ENCODE measurements at places on chromosomes 7 and 10. TPM values are rescaled to one million over a fixed set of nuclear protein-coding genes. Genes with fewer than 3 reads are reported as not detected.

DNA sequence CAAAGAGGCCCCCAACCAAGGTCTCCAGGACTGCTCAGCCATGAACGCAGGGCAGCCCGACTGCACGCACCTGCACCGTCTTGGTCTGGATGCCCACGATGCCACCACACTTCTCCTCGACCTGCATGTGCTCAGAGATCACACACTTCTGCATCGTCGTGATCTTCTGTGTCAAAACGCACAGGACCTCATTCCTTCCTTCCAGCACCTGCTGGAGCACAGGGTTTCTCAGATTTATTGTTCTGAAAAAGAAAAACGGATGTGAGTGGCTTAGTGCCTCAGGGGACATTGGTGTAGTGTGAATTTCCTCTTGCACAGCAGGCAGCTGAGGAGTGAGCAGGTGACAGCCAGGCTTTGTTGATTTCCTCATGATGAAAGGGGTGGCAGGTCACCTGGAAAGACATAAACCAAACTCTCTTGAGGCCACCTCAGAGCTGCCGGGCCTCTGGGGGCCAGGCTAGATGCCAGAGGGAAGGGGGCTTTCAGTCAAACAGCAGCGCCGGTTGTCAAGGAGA is 38.2 kb downstream of the GSDME start:
- DNase-seq = peak; percentile 35

ZCWPW1 gene
- polyA plus RNA-seq = 4.7 TPM

DNA sequence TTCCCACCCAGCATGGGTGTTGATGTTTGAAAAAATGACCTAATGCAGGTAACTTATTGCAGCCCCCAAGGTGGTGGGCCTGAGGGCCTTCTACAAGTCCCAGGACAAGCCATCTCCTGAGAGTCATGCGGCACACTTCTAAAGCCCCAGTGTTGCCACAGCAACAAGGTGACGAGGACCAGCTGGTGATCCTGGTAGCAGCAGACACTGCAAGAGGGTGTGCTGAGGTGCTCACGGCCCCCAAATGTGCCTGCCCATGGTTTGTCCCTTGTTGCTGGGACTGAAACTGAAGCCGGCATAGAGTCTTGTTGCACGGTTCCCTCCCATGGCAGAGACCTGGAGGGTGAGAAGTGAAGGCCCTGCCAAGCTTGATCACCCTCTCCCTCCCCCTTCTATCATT is 333.2 kb upstream of the MGMT start:
- DNase-seq = no peak

DNA sequence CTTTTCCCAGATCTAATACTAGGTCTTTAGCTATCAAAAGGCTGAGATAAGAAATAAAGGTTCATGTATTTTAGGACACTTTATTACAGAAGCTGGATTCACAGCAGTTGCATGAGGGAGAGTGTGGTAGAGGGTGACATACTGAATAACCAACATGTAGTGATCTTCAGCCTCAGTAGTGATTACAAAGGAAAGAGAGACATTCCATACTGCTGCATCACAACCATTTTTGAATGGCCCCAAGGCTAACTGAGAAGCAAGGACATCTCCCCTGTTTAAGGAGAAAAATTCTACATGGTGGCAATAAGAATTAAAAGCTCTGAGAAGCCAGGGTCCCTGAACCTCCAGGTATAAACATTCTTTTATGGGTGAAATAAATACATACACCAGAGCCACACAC is 35.3 kb downstream of the COG5 start:
- no peak for DNase-seq

CHST15 gene
- polyA plus RNA-seq = 17.9 TPM

DNA sequence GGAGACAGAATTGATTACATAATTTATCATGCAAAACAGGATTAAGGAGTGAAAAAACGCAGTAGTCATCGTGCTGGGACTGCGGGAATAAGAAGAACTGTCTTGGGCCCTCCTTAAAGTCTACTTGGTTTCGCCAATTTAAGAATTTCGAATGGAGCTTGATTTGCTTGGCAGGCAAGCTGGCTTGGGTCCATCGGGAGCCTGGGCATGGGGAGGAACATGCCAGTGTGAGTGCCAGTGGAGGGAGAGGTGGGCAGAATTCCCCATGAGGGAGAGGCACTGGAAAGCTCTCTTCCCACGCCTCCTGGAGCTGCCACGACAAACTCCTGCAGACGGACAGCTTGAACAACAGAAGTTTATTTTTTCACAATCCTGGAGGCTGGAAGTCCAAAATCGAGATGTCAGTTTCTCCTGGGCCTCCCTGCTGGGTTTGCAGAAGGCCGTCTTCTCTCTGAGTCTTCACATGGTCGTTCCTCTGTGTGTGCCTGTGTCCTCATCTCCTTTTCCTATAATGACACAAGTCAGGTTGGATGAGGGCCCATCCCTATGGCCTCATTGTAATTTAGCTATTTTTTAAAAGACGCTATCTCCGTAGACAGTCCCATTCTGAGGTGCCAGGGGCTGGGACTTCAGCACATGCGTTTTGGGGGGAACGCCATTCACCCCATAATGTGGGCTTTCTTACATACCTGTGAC is 528.7 kb upstream of the DPP6 start:
- DNase-seq = no peak

LIPN gene
- not detected for polyA plus RNA-seq

- no peak for DNase-seq
Measured at GRCh38 chr7:84202855-84203254, 8.3 kb upstream of the SEMA3A start.

DNA sequence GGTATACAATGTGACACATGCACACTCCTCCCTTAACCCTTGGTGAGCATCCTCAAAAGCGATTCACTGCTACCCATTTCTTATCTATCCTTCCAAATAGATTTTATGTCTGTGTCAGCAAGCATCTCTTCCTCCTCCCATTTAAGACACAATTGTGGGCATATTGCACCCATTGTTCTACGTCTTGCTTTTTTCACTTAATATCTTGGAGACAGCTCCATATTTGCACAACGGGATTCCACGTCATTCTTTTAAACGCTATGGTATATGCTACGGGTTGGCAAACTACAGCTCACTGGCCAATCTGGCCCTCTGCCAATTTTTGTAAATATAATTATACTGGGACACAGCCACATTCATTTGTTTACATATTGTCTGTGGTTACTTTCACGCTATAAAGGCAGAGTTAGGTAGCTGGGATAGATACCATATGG is 88.6 kb downstream of the RNF216 start:
- DNase-seq = no peak

MAT1A gene
- 1.0 TPM for polyA plus RNA-seq

RGR gene
- polyA plus RNA-seq = 0.23 TPM

CNPY1 gene
- polyA plus RNA-seq = not detected

PDE6C gene
- polyA plus RNA-seq = 0.69 TPM

DNA sequence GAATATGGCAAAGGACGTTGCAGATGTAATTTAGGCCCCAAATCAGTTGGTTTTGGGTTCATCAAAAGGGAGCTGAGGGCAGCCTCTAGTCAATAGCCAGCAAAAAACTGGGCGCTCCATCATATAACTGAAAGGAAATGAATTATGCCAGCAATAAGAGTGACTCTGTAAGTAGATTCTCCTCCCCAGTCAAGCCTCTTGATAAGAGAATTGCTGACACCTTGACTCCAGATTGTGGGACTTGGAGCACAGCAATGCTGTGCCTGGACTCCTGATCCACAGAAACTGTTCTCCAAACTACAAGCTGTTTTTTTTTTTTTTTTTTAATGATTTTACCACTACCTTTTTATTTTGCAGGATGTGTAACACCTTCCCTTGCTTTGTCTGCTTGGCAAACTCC is 25.5 kb downstream of the ZFAND4 start:
- DNase-seq = no peak

GRCh38 chr10:99769706-99770105 is 12.7 kb upstream of the ABCC2 start:
- no peak for DNase-seq

EVX1 gene
- not detected for polyA plus RNA-seq

GRCh38 chr7:23246555-23246954 is at the start of gene GPNMB:
TSS of gene GPNMB (plus strand) at chr7:23246775. CDS start at chr7:23246858, 83 bp downstream.
- no peak for DNase-seq

GRCh38 chr7:107687656-107688055 is 27.0 kb downstream of the SLC26A4 start:
- no peak for DNase-seq

GRCh38 chr10:11680496-11680895 is 61.7 kb upstream of the ECHDC3 start:
- DNase-seq = no peak

GRCh38 chr10:90741926-90742565 is 115.8 kb downstream of the HTR7 start:
- DNase-seq = no peak

CLCN1 gene
- 0.23 TPM for polyA plus RNA-seq

NPC1L1 gene
- 3.3 TPM for polyA plus RNA-seq

PHYH gene
- polyA plus RNA-seq = 53.6 TPM

OR2A5 gene
- not detected for polyA plus RNA-seq

GRCh38 chr10:1464881-1465417 is 272.4 kb downstream of the ADARB2 start:
- DNase-seq = peak; percentile 38

LEP gene
- 0.16 TPM for polyA plus RNA-seq

DNA sequence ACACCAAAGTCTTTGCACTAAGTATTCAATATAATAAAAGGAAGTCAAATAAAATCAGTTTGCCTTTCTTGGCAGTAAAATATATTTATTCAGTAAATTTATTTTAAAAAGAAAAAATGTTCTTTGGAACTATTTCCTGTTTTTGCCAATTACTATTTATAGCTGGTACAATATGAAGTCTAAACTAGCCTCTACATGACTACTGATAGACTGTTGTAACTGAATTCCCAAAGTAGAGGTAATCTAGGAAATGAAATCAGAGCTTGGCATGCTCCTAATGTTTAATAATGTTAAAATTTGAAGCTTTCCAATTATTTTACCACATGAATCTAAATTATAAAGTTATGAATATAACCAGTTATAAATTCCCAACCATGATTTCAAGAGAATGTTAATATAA is 385.5 kb downstream of the SEMA3D start:
- DNase-seq = no peak

DNA sequence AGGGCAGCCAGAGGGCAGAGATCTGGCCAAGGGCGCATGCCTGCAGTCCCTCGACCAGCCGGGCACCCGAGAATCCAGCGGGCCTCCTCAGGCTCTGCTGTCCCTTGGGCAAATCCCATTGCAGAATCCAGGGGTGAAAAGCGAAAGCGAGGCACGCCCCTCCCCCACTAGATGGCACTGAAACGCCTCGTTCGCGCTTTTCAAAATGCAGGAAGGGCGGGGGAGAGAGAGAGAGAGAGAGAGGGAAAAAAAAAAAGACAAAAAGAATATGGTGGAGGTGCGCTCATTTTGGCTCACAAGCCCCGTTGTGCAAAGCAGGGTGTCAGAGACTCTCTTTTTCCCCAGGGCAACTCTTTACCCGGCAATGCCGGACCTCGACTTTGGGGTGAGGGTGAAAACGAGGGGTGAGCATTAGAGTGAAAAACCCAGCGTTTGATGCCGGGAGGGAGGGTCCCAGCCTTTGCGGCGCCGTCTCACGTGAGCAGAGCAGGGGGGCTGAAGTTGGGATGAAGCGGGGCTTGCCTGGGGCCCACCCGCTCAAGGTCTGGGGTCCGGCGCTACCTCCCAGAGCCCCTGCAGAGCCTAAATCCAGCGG is 2.5 kb upstream of the TMEM178B start:
- DNase-seq = no peak

THSD7A gene
- 58.2 TPM for polyA plus RNA-seq

NKX6-2 gene
- polyA plus RNA-seq = 7.3 TPM

DNA sequence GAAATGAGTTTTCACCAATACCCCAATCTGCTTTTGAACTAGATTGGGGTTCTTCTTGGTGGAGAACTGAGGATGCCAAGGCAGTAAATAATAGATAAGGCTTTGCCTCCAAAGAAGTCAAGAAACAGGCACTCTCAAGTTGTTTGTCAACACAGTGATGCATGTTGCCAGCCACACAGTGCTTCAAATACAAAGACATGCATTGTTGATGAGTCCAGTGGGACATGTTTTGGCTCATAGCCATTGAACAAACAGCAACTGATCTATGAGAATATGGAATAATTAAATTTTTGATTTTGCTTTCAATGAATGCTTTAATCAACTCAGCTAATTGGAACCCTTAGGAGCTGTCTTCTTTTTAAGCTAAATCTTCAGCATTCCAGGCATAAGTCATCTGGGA is 346.4 kb downstream of the THSD7A start:
- DNase-seq = no peak

Data from renal cortex interstitium (tissue), 15 donors.